NCI-H1930 (cell line): ENCODE measurements at places on chromosomes 5 and 9.

DNA sequence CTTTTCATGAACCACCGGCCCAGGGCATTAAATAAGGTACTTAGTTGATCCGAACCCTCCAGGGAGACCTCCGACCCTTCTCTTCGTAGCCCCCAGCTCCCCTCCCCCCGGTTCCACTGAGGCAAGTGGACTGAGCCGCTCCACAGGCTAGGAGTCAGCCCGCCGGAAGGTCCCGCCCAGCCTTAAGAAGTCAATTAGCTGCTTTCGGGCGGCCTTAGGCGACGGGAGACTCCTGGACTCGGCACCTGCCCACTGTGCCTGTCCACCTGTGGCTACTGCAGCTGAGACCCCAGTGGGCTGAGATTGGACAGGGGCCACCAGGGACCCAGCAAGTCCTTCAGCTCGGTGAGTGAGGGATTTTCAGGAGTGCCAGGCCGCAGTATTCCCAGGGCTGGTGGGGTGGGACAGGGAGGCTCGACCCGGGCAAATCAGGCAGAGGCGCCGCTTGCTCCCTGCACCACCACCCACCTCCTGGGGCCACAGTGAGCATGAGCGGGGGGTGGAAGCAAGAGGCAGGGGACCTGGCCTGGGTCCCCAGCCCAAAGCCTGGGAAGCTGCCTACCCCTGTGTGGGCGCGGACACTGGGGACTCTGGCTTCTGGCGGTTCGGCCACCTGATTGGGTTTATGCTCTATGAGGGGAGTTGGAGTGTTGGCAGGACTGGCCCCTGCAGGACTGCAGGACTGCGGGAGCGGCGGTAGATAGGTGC is 39.6 kb upstream of the SPATA31E1 start:
- no peak for DNase-seq

DNA sequence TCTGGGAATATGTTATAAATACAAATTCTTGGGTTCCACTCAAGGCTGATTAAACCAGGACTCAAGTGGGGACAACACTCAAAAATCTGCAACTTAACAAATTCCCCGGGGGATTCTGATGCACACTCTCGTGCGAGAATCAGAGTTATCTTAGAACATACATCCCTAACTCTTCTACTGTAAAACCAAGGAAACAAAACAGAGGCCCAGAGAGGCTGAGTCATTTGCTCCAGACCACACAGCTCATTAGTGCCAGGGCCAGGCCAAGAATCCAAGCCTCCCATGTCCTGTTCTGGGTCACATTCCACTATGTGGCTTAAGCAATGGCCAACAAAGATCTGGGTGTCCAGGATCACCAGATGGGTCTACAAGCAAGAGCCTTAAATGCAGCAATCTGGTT is 166.0 kb downstream of the ADAMTS12 start:
- no peak for DNase-seq

DNA sequence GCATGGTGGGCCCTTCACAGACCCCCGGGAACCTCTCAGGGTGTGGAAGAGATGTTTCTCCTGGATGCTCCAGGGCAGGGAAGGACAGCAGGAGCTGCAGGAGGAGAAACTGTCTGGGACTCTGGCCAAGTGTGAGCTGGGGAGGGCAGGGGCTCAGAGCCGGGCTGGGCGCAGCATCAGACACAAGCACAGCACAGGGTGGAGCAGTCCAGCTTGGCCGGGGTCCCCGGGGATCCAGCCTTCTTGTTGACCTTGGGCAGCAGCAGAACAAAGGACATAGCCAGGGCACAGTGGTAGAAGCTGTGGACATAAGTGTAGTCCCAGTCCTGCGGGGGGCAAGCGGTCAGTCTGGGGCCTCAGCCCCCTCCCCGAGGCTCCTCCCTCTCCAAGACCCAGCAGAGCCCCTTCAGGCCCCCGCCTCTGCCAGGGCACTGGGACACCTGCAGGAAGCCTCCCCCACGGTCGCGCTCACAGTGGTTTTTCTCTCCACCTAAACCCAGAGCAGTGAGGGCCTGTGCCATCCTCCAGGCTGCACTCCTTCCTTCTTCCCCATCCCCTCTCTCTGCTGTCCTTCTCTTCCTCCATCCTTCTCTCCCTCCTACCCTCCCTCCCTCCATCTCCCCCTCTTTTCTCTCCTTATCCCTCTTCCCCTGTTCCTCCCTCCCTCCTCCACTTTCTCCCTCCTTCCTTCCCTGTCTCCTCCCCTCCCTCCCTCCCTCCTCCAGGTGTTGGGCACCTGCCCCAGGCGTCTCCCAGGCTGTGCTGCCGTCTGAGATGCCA is 10.1 kb downstream of the MYMK start:
- no peak for DNase-seq

DNA sequence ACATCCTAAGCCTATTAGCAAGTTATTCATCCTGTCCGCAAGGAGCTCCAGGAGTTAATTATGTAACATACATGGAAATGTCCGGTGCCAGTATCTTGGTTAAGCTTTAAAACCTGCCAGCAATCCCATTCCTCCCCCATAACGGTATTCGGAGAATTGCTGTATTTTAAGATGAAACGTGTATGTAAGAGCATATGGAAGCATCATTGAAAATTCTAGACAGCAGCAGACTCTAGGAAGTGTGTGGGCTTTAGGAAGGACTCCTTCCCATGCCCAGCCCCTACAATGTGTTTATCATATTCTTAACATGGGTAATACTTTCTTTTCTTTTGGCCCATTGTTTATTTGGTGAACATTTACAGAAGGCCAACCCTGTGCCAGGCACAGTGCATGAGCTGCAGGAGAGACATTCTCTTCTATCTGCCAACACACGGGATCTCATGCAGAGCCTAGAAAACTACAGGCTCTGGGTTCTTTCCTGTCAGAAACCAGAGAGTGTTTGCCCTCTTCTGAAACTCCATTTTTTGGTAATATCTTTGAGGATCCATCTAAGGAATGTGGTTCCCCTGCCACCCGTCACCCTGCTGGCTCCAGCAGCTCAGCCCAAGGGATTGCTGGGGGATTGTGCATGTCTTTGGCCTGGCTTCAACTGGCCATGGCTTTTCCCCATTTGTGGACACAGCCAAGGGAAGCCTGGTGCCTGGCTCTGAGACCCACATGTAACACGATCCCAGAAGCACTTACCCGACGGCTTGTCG is 15.1 kb downstream of the ANGPTL2 start:
- DNase-seq = no peak

GRCh38 chr9:38172586-38172985 is 103.6 kb upstream of the SHB start:
- no peak for DNase-seq

DNA sequence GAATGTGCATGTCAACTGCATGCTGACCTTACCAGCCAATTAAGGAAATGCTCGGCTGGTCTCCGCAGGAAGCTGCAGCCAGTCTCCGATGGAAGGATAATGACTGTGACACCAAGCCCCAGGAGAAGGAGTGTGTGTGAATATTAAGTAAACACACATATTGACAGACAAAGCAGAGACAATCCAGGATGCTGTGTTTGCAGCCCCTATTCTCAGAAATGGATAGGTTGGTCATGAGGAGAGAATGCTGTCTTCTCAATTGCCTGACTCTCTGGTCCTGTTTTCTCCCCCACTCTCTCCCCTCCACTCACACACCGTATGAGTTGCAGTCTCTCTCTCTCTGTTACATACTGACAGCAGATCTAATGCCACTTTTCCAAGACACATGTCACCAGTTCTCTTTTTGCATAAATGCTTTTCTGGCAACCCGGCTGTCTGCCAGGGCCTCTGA is 85.7 kb downstream of the EPB41L4A start:
- no peak for DNase-seq

GRCh38 chr5:72621576-72621975 is 114.4 kb upstream of the ZNF366 start:
- DNase-seq = no peak

- DNase-seq = no peak
Measured at GRCh38 chr5:147534172-147534951, 24.5 kb upstream of the DPYSL3 start.

DNA sequence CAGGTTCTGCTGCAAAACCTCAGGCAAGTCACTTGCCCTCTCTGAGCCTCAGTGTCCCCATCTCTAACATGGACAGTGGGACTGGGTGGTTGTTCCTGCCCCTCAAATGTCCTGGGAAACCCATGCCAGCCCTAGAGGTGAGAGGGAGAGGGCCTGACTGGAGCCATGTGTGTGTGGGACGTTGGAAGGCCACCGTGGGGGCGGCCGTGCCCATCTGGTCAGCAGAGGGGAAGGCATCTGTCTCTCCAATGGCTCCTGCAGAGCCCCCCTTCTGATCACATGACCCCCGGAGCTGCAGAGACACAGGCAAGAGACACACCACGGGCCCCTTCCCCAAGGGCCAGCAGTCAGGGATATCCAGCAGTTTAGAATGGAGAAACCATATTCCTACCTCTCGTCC is 1.7 kb downstream of the DNM1 start:
- DNase-seq = no peak

DNA sequence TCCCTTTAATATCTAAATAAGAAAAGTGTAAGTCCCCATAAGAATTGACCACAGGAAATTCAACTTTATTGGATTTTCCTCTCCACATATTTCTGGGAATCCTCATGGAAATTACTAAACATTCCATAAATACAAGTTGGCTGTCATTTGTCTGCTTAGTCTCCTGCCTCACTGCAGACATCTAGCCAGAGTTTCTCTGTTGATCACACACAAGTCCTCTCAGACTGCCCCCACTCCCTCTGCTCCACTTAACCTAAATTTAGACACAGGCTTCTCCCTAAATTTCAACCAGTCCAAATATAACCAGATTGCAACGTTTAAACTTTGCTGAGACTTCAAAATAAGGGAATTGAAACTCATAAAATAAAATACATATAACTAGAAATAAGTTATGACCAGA is 982.1 kb downstream of the DTWD2 start:
- DNase-seq = no peak

GRCh38 chr5:37836592-37837413 is 3.0 kb downstream of the GDNF start:
- no peak for DNase-seq

- DNase-seq = no peak
Measured at GRCh38 chr9:37923796-37924427, 20.0 kb upstream of the SLC25A51 start.

GRCh38 chr5:115487756-115488155 is 56.8 kb downstream of the FEM1C start:
- DNase-seq = no peak

GRCh38 chr5:34599471-34600117 is 56.5 kb upstream of the RAI14 start:
- no peak for DNase-seq

DNA sequence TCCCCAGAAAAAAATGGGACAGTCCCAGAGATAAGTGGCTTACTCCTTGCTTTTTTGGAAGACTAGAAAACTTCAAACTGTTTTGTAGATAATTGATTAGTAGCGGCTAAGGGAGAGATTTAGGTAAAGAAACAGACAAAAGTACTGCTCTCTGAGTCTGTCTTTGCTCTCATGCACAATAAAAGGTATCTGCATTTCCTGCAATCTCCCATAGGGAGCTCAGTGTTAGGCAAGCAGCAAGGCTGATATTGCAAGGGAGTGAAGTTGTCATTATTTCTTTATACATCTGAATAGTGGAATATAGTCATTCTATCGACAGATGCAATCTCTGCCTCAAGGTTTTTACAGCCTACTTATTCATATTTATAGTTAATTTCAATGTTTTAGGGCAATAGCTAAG is 54.9 kb upstream of the CAMK4 start:
- no peak for DNase-seq

- no peak for DNase-seq
Measured at GRCh38 chr9:13002740-13003139, 227.9 kb downstream of the LURAP1L start.

DNA sequence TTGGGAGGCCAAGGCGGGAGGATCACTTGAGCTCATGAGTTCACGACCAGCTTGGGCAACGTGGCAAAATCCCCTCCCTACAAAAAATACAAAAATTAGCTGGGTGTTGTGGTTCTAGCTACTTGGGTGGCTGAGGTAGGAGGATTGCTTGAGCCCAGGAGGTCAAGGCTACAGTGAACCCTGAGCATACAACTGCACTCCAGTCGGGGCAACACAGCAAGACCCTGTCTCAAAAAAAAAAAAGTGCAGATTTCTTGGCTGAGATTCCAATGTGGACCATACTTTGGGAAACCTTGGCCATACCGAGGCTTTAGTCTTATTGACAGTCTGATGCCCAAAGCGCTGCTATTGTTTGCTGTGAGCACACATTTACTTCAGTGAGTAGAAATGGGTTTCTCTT is 113.6 kb upstream of the CLINT1 start:
- no peak for DNase-seq

DNA sequence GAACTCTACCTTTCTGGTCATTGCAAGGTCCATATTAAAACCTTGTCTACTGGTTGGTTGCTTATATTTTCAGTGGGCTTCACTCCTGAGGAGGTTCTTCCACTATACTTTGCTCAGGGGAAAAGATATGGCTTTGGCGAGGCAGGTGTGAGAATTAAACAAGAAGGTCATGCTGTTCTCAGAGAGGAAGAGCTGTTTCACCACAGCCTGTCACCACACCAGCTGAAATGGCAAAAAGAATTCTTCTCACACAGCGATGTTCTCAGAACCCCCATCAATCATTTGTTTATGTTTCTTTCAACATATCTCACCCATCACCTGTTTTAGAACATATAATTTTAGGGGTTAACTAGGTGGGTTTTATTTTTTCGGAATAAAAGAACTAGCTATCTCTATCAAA is 38.6 kb downstream of the CAPSL start:
- DNase-seq = no peak

- no peak for DNase-seq
Measured at GRCh38 chr9:111559000-111559610, 34.1 kb downstream of the ZNF483 start.

GRCh38 chr5:145396888-145397287 is 438.3 kb downstream of the PRELID2 start:
- DNase-seq = no peak

DNA sequence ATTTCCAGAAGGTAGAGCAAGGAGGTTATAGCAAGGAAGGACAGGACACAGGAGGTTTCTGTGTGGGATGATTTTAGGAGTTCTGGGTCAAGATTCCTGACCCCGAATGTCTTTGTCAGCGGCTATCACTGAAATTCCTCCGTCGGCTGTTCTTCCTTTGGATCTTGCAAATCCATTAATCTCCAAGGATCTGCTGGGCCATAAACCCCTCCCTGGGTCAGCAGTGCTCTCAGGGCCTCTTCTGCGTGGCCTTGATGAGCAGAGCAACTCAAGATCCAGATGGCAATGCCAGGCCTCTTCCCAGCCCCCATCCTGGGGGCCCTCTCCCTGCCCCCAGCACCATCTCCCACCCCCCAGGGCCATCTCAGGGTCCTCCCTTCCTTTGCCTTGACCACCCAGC is 16.3 kb upstream of the COL27A1 start:
- no peak for DNase-seq

GRCh38 chr5:172579403-172579990 is 61.6 kb upstream of the NEURL1B start:
- no peak for DNase-seq

GRCh38 chr9:16626577-16627130 is 243.8 kb downstream of the BNC2 start:
- no peak for DNase-seq

- DNase-seq = no peak
Measured at GRCh38 chr9:130962418-130963316, 23.6 kb upstream of the FIBCD1 start.
